ENCODE measurements at places on chromosomes 3 and 15. TPM values are rescaled to one million over a fixed set of nuclear protein-coding genes. Genes with fewer than 3 reads are reported as not detected.

DNA sequence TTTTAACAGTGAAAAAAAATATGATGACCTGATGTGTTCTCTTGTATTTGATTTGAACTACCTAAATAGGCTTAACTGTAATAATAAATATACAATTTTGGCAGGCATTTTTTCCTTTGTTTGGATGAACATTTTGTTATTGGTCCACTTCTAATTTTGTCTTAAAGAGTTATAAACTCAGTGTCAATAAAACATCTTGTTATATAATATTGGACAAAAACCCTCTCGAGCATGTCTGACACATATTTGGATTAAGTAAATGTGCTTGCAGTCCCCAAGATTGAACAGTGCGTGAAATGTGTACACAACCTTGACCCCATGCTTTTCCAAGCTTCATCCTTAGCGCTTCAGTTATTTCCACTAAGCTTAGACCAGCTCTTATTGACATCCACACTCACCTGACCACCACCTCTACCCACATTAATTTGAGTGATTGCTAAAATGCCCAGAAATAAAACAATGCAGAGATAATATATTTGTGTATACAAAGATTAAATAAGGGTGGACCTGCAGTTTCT, 131.7 kb upstream of the ZBED2 start:
- H3K4me1 ChIP-seq = no peaks in the 10 kb centered on the region
- H3K27ac ChIP-seq = no peak overlapping the region
- H3K36me3 ChIP-seq = peaks cover 31% of the 10 kb centered on the region
- H3K27me3 ChIP-seq = no peaks in the 10 kb centered on the region
- H3K4me3 ChIP-seq = no peak overlapping the region

DNA sequence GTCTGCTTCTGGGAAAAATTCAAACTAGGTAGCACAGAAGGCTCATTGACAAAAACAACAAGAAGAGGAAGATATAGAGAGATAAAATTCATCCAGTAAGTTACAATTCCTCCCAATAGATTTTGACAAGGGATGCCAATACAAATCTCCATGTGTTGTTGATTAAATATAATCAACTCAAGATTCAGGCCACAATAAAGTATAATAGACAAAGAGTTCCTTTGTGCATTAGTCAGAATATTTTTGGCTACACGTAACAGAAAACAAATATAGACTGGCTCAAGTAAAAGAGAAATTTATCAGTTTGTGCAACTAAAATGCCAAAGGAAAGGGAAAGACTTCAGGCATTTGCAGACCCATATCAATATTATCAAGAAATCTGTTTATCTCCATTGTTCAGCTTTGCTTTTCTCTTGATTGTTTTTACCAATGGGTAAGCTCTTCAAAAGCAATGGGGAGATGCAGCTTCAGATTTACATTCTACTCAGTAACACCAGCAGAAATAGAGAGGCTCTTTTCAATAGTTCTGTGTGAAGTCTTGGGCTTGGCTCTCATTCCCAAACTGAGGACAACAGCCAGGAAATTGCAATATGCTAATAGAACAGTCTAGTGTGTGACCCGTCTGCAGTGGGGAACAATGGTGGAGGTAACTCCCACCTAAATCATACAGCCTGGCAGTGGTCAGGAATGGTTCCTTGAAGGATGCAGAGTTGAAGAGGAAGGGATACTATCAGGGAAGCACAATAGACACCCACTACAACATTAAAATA, 77.6 kb upstream of the PROK2 start:
- H3K4me3 ChIP-seq = no peak overlapping the region
- H3K4me1 ChIP-seq = no peaks in the 10 kb centered on the region

Gene FMN1
- total RNA-seq = 0.21 TPM

Gene FAM107A
- total RNA-seq = not detected

Gene FBXW12
- not detected for total RNA-seq
